ENCODE measurements at places on chromosomes 5 and 9. TPM values are rescaled to one million over a fixed set of nuclear protein-coding genes. Genes with fewer than 3 reads are reported as not detected.

HAVCR2 gene
- total RNA-seq: 0.87 TPM

ANKRD31 gene
- total RNA-seq: 0.05 TPM

FCN2 gene
- not detected for total RNA-seq

KIF20A gene
- 42.0 TPM for total RNA-seq

LCP2 gene
- not detected for total RNA-seq

EMB gene
- 2.4 TPM for total RNA-seq

C9orf50 gene
- not detected for total RNA-seq

COL23A1 gene
- total RNA-seq: not detected

PAEP gene
- not detected for total RNA-seq

LEAP2 gene
- total RNA-seq: 0.56 TPM

GALT gene
- 19.5 TPM for total RNA-seq

CRHBP gene
- 0.21 TPM for total RNA-seq

RANBP17 gene
- 2.0 TPM for total RNA-seq
